ENCODE measurements at places on chromosomes 12 and 14.

DNA sequence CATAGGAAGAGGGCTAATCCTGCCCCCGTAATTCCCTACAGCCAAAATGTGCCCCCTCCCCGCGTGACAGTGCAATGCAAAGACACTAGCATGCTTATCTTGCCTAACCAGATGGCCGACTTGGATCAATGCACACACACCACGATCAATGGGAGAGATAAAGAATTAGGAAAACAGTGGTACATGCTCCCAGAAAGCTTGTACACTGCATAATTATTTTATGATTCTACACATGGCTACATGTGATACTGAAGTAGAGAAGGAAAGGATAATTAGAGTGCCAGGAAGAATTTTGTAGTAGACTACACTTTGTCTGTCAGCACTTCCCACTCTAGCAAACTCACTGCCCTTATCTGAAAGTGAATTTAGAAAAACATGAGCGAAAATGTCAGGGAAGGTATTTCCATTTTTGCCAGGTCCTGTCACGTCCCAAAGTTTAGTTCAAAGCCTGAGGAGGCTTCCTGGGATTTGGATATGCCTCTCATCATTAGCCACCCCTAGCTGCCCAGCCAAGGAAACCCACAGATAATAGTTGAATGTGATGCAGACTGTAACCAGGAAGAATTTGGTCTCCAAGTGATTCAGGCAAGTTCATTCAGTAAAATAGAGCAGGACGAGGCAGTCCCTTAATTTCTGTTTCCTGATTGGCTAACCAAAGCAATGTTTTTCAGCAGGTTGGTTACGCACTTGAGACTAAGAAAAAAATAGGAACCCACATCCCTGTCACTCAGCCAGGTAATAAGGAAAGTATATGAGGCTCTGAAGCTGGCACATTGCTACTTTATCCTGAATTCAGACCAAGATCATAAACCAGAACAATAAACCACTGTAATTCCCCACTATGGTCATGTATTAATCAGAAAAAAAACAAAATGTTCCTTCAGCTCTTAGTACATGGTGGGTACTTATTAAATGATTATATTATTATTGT, 199.6 kb upstream of the OTX2 start:
- no peak for DNase-seq

- no peak for DNase-seq
Observed at GRCh38 chr12:53733807-53734200, 6.6 kb upstream of the CALCOCO1 start.

- DNase-seq, result no peak
Observed at GRCh38 chr14:104252256-104253215, 114.1 kb downstream of the KIF26A start.

- peak; percentile 53 for DNase-seq
Observed at GRCh38 chr12:110743571-110744093, 941 bp upstream of the PPP1CC start.

- no peak for DNase-seq
Observed at GRCh38 chr14:77314043-77314442, 6.6 kb downstream of the POMT2 start.

- no peak for DNase-seq
Observed at GRCh38 chr12:85807730-85808129, 28.5 kb downstream of the RASSF9 start.

- no peak for DNase-seq
Observed at GRCh38 chr14:25246751-25247150, 196.8 kb upstream of the STXBP6 start.

- peak; percentile 65 for DNase-seq
Observed at GRCh38 chr12:106978035-106978800, 8.7 kb downstream of the MTERF2 start.
